Lung microvascular endothelial cell (primary cell): ENCODE measurements at places on chromosomes 6 and 20. TPM values are rescaled to one million over a fixed set of nuclear protein-coding genes. Genes with fewer than 3 reads are reported as not detected.

GRCh38 chr20:16583474-16583873 is 10.2 kb upstream of the KIF16B start:
- DNase-seq: no peak

DNA sequence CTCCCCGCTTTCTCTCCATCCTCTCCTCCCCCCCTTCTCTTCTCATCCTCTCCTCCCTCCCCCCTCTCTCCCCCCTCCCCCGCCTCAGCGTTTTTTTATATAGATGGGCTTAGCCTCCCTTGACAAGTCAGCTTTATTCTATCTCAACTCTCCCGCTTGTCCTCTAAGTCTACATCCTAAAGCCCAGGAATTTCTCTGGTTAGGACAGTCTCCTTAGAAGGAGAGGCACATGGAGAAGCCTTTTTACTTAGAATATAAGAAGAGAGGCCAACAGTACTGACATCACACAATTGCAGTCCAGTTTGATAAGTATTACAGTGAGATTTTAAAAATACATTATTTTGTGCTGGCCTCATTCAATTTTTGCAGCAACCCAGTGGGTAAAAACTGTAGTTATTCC is 83.5 kb downstream of the LYRM2 start:
- no peak for DNase-seq

GRCh38 chr20:50356962-50357782 is 153.0 kb upstream of the PTPN1 start:
- DNase-seq: no peak

GRCh38 chr6:111088668-111089003 is 1.3 kb downstream of the SLC16A10 start:
- DNase-seq: no peak

DNA sequence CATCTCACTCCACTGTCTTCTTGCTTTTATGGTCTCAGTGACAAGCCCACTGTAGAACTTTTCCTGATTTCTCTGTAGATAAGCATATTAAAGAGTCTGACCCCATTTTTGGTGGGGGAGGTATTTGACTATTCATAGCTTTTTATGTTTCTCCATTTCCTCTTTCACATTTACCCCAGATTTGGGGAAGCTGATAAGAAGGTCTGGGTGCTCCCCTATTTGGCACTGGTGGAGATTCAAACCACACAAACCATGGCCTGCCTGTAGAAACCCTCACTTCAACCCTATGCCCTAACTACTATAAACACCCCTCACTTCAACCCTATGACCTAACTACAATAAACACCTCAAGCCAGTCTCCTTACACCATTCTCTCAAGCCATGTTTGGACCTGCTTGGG is 196.2 kb upstream of the SYNDIG1 start:
- DNase-seq: no peak

GRCh38 chr20:51285684-51286083 is 256.8 kb downstream of the NFATC2 start:
- DNase-seq: no peak

DNA sequence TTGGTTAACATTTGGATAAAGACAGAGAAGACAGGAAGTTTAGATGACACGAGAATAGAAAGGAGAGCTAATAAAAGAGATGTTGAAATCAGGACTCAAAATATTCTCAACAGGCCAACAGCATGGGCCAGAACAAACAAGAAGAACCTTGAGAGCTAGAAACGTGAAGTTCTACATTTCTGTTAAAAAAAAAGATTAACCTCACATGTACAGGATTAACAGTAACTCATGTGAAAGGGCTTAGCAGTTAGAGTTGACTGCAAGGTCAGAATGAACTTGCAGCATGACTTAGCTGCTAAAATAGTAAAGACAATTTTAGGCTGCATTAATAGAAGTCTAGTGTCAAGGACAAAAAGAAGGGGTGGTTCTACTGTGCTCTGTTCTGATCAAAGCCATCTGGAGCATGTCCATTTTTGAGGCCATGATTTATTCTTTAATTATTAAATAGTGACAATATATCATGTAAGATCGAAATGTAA is 331.1 kb upstream of the HSF2 start:
- no peak for DNase-seq

DNA sequence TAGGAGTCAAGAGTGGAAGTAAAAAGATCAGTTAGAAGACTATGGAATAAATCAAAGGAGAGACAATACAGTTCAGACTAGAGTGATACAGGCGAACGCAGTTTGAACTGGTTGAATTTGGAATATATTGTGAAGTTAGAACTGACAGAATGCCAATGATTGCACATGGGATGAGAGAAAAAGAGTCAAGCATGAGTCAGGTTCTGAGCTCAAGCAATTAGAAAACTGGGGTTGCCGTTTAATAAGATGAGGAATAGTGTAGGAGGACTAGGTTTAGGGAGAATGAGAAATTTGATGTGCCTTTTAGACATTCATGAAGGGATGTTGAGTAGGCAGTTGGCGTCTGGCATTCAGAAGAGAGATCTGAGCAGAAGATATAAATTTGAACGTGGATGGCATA is 8.0 kb downstream of the RNF217 start:
- no peak for DNase-seq

DNA sequence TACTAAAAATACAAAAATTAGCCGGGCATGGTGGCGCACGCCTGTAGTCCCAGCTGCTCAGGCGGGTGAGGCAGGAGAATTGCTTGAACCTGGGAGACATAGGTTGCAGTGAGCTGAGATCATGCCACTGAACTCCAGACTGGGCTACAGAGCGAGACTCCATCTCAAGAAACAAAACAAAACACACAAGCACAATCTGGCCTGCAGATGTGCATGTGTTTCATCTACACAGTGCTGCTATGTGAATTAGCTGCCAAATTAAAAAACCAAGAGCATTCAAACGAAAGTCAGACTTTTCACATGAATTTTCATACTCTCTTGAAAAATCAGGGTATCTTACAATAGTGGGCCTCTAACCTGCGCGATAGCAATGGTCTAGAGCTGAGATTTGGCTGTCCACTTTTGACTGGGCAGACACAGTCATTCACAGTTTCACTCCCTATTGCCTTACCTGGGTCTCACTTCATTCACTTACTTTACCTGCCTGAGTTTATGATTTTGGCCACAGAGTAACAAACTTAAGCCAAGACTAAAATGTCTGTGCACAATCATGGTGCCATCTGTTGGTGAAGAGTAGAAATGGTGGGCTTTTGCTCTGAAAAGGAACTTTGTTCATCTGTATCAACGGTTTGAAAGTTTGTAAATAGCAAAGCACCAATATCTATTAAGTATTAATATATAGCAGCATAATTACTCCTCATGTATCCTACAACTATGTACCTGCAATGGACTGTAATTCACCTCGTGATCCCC is 138.5 kb upstream of the UST start:
- DNase-seq: peak; percentile 46

DNA sequence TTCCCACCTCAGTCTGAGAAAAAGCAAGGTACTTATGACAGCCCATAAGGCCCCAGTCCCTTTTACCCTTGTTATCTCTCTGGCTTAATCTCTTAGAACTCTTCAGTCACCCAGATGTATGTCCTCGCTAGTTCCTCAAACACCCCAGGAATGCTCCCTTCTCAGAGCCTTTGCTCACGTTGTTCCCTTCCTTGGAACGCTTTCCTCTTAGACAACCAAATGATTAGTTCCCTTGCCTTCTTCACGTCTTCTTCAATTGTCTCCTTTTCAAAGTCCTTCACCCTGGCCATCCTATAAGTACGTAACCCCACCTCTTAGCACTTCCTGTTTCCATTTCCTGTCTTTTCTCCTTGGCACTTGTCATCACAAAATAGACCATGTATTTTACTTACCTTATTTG is 1.1 kb upstream of the APOBEC2 start:
- no peak for DNase-seq

DNA sequence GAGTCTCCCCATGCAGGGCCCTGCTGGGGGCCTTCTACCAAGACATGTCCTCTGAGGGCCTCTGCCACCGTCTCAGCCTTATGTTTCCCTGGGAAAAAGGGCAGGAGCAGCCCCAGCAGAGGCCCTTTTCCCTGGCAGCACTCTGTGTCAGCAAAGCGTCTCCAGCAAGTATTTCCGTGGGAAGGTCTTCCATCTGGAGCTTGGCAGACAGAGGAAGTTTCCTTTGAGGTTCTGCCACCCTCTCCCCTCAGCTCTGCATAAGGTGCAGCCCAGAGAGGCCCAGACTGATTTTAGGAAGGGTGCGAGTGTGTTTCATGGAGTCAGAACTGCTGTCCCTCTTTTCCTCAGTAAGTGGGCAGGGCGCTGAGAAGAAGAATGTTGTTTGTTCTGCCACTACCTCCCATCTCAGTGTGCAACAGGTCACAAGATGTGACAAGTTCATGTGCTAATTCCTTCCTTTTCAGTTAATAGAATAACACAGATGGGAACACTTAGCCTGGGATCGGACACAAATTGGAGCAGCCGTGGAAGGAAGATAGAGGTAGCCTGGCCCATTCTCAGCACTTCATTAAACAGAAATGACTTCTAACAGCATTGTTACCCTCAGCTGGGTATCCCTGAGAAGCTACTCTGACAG is 784.4 kb downstream of the MAFB start:
- no peak for DNase-seq

GRCh38 chr6:28137505-28137981 is 4.1 kb upstream of the ZKSCAN8 start:
- DNase-seq: peak; percentile 48

DNA sequence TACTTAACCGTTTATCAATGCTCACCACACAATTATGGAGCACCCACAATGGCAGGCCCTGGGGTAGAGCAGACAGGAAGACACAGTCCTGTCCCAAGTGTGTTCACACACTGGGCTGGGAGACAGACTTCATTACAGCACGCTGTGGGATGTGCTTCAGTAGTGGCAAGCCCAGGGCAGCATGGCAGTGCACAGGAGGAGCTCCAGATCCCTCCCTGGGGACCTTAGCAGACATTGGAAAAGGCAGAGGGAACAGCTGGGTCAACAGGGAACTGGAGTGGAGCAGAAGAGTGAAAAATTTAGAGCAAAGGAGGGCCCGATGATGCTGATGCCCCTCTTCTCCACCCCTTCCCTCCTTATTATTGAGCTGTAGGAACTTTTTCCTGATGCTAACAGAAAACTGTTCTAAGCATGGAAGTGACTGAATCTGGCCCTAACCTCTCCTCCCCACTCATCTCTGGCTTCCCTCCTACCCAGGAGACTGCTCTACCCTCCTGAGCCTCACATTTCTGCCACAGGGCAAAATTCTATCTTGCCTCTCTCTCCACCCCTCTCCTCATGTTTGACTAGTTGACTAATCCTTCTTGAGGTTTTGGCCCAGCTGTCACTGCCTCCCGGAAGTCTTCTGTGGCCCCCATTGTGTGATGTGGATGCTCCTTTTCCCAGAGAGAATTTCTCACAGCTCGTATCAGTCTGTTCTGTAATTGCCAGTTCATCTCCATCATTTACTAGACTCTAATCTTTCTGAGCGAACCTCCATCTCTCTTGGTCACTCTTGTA is 41.3 kb upstream of the NOP56 start:
- DNase-seq: no peak

Gene OPRM1
- total RNA-seq: not detected in 2 replicates

Gene PNLDC1
- total RNA-seq: not detected in 2 replicates

Gene POM121L2
- not detected in 2 replicates for total RNA-seq

Gene VWA7
- total RNA-seq: under 0.01 and 0.40 TPM in 2 replicates

Gene F13A1
- not detected in 2 replicates for total RNA-seq
